ENCODE measurements at places on chromosomes 7 and 10.

- DNase-seq, result no peak
These were observed 143.3 kb downstream of the PKD1L1 start for GRCh38 chr7:47804767-47805545.

DNA sequence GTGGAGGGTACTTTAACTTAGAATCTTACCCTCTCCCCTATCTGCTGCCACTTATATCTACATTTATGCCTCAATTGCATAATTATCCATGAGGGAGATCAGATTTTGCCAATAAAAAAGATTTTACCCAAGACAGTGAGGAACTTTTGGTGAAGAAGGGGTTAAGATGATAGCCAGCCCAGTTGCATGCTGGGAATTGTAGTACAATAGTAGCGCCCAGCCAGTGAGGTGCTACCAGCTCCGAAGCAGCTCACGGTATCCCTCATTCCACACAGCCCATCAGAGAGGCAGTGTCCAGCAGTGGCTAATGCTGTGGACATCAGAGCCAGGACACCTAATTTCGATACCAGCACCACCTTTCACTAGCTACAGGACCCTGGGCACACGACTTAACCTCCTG lies 5.9 kb upstream of the LGI1 start:
- peak; percentile 58 for DNase-seq

- no peak for DNase-seq
These were observed 325.7 kb downstream of the GATA3 start for GRCh38 chr10:8379906-8380832.

DNA sequence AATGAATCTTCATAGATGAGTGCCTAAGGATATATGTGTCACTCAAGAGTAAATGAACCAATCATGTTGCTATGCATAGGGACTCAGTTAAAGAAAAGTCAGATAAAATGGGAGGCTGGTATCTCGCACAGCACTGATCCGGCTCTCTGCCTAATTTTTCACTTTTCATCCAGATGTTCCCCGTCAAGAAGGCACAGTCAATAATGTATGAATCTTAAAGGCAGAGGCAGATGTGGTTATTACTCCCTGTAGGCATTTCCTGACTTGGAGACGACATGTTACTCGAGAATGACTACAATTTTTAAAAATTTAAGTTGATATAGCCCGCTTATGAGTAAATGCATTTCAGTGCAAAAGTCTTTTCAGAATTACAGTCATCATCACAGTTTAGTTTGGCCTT lies 113.6 kb downstream of the TBXAS1 start:
- DNase-seq, result no peak

DNA sequence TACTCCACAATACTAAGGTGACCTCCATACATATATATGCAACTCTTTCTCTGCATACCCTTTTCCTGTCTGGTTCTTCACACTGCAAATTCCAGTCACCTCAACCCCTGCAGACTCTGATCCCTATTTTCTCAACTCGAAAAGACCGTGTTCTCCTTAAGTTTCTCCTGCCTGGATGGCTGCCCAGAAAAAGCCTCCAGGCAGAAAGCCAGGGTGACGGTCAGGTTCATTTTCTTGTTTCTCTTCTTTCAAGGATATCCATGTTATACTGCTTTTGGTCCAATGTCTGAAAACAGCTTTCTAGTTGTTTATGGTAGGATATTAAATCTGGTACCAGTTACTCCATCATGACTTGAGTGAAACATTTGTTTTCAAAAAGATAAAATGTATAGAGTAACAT lies 267.8 kb upstream of the MYO3A start:
- DNase-seq, result no peak
